ACHN (cell line): ENCODE measurements at places on chromosomes 11 and 22.

DNA sequence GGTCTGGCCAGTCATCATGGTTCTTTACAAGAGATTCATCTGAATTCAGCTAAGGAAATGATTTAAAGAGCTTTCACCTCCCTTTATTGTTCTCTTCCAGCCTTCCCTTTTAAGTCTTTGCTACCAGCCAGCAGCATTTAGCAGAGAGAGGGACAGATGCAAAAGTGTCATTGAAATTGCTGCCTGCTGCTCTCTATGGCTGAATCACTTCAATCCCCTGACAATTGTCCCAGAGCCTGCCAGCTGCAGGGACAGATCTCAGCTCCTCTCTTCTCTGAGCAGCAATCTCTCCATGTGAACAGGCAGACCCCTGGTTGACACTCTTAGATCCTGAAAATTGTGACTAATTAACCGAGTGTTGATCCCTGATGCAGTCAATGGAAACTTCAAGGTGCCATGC, 816.9 kb upstream of the CCDC90B start:
- no peak for DNase-seq

DNA sequence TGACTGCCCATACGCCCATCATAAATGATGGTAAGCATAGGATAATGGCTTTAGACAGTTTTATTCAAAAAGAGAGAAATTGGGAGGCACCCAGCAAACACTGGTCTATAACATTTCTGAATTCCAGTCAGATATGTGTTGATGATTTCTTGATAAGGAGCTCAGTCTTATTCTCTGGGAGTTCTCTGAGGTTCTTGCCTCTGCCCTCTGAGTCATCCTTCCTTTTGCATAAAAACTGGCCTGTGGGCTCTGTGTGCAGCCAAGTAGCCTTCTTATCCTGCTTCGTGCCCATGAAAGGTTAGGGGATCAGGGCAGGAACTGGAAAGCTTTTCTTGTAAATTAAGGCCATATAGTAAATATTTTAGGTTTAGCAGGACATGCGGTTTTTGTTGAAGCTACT, 48.9 kb downstream of the FAR1 start:
- peak; percentile 42 for DNase-seq

GRCh38 chr11:12642040-12642439, 32.2 kb upstream of the TEAD1 start:
- no peak for DNase-seq

- no peak for DNase-seq
These were observed 100.2 kb upstream of the OR4C13 start for GRCh38 chr11:49851971-49852389.

- DNase-seq = no peak
These were observed 224.5 kb downstream of the KIRREL3 start for GRCh38 chr11:126776119-126776518.

DNA sequence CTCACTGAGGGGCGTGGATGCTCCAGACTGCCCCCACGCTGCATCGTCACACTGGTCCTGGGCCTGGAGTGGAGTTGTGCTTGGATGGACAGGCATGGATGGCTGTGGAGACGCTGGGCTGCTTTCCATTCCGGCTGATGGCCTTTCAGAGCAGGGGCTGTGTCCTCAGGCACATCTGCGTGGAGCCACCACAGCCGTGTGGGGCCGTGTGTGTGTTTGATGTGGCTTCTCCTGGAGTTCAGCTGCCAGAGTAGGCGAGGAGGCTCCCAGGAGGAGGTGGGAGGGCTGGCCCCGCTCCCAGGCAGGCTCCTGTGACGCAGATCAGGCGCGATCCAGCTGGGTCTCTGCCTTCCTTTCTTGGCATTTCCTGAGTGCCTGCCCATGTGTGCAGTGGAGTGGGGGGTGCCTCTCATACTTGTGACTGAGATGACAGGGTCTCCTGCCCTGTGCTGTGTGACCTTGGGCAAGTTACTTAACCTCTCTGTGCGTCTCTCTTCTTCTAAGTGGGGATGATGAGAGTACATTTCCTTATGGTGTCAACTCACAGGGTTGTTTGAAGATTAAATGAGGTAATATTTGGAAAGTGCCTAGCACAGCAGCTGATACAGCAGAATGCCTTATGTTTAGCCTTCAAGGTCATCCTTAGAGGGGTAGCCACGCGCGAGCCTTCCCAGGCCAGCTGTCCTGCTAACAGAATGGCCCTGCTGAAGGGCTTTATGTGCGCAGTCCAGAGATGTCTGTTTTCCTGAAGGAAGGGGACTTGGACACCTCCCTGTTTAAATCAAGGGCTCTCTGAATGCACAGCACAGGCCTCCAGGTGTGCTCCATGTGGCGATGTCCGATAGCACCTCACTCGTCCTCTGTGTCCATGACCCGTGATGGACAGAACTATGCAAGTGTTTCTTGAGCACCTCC, 33.5 kb downstream of the GLB1L2 start:
- no peak for DNase-seq

- DNase-seq = no peak
These were observed 7.0 kb downstream of the TP53I11 start for GRCh38 chr11:44943696-44944095.

DNA sequence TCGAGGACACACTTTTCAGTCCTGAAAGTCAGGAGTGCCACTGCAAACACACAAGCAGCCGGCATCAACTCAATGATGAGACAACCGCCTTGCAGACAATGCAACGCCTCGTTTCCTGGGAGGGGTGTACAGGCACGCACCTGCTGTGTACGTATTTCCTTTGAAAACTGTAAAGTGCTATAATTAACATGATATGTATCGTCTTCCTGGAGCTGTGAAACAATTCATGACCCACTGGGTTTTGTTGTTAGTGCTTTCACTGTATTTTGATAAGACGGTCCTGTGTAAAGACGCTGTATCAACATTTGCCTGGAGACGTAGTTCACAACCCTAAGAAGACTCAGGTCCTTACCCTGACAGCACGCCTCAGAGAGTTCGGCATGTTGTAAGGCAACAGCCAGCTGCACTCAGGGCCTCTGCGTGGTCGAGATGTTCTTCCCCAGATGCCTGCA, 105.7 kb upstream of the ANO1 start:
- DNase-seq = no peak

GRCh38 chr22:25099202-25099601, 100.5 kb upstream of the CRYBB3 start:
- DNase-seq = no peak

DNA sequence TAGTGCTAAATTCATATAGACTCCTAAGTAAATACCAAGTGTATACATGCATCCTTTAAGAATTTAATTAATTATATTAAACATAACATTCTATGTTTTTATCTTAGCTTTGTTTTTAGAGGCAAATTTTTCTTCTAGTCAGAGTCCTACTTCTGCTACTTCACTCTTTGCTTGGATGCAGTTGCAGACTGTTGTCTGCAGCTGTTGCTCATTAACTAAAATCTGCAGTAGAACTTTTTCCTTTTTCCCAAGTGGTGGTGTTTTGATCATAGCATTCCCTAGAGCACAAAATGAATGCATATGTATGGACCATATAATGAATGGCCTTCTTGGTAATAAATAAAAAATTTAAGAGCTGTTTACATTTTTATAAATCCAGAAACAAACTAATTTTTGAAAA, 198.3 kb downstream of the CASP12 start:
- DNase-seq = no peak

- DNase-seq = no peak
These were observed 179.1 kb upstream of the MTNR1B start for GRCh38 chr11:92790366-92790765.

DNA sequence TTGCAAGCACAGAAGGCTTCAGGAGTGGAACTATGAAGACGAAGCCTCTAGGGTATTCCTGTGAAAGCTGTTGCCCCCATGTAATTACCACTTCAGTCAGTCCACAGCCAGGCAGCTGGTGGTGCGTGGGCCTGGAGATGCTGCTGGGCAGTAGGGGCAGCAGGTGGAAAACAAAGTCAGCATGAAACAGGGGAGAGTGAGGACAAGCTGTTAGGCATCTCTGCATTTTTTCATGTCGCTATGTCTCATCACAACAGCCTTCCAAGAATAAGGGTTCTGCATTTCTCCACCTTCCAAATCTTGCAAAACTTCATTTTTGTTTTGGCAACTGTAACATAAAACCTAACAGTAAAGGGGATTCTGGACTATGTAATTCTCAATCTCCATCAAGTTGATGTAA, 757.5 kb downstream of the NELL1 start:
- DNase-seq = no peak

- no peak for DNase-seq
These were observed 36.6 kb upstream of the MUC15 start for GRCh38 chr11:26608507-26609146.

DNA sequence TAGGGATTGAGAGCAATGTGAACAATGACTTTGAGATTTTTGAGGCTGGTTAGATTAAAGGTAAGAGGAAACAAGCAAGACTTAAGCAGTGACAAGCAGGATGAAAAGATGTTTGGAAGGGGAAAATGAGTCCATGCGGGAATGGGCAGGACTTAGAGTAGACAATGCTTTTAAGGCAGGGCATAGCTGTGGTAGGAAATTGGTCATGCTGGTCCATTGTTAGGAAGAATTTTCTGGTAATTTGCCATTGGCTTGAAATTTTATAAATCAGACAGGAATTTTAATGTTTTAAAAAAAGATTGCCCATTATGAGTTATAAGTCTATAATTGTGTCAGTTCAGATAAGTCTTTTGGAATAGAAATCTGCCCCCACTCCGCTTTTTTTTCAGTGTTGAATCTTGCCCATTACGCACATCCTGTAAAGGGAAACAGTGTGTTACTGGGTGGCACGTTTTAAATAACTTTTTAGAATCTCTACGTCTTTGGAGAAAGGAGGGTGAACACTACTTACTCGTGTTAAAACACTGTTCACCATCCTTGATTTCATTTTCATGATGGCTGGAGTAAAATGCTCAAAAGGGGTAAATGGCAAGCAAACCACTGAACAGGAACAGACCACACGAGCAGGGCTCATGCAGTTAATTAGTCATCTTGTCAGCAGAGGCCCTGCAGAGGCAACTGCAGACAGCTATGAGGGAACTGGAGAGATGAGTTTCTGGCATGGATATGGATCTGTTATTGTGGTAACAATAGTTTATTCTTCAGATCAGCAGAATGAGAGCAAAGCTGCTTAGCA, 25.0 kb downstream of the SWAP70 start:
- peak; percentile 55 for DNase-seq

GRCh38 chr11:65204646-65205601, 23.2 kb downstream of the CAPN1 start:
- DNase-seq = peak; percentile 48

- DNase-seq = no peak
These were observed 189.4 kb downstream of the MN1 start for GRCh38 chr22:27612115-27612514.

- DNase-seq = no peak
These were observed 50.1 kb downstream of the CABIN1 start for GRCh38 chr22:24061124-24061684.

DNA sequence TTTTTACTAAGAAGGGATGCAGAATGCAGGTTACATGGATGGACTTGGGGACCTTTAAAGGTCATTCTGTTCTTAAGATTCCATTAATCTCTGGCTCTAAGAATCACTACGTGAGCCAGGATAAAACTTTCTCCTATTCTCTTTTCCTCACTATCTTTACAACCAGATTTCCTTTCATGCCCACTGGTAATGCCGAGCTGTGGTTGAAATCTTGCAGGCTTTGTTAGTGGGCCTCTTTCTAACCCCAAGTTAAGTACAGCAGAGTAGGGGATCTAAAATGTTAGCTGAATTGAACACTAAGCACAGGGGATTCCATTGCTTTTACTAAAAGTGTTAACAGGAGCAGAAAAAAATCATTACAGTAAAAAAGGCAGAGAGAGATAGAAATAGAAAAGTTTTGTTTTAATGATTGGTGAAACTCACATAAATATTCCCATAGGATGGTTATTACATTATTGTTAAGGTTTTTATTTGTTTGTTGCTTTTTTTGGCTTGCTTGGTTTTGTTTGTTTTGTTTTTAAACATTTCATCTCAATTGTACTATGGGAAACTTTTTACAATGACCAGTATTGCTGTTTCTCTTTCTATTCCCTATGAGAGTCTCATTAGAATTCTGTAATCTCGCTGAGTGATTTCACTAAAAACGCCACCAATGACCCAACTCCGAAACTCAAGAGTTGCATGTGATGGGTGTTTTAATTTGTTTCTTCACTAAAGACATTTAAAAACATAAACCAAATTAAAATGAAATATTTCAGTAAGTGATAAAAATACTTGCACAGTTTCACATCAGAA, 54.1 kb upstream of the HTATIP2 start:
- no peak for DNase-seq

GRCh38 chr11:76120513-76121101, 85.7 kb downstream of the WNT11 start:
- DNase-seq = no peak

GRCh38 chr11:20065406-20065805, 94.9 kb downstream of the DBX1 start:
- no peak for DNase-seq

DNA sequence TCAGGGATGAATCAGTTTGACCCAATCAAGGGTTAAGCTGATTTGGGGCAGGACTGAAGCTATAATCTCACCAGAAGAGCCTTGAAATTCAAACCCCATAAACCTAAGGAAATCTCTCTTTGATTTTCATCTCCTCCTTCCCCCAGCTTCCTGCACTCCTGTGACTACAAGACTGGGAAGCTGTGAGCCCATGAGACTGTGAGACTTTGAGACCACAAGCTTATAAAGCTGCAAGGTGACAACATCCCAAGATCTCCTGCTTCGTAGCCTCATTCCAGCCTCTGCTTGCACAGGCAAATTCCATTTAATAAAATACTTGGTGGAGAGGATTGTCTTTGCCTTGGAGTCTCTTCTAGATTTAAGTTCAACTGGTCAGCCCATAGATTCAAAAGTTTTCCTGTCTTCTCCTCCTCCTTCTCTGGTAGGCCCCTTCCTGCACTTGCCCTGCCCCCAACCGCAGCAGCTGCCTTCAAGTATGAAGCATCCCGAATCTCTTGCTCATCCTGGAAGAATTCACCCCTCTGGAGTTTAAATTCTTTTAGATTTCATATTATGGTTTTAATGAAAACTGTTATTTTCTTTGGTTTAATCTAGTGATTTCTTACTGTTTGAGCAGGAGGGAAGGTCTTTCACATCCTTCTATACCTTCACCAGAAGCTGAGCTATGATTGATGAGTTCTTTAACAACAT, 42.1 kb downstream of the PAMR1 start:
- DNase-seq = no peak

DNA sequence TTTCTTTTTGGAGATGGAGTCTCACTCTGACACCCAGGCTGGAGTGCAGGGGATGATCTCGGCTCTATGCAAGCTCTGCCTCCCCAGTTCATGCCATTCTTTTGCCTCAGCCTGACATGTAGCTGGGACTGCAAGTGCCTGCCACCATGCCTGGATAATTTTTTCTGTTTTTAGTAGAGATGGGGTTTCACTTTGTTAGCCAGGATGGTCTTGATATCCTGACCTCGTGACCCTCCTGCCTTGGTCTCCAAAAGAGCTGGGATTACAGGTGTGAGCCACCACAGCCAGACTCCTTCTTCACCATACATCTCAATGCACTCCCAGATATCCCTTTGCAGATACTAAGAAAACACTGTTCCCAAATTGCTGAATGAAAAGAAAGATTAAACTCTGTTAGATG, 224.3 kb downstream of the OR4A5 start:
- DNase-seq = no peak
